Glomerular endothelial cell (primary cell): ENCODE measurements at places on chromosomes 3 and 15. TPM values are rescaled to one million over a fixed set of nuclear protein-coding genes. Genes with fewer than 3 reads are reported as not detected.

Gene ACTL6A
- 65.3 and 96.9 TPM in 2 replicates for total RNA-seq

Gene ADCY5
- total RNA-seq, result not detected in 2 replicates

- DNase-seq, result no peak
These were observed 168.7 kb downstream of the GREM1 start for GRCh38 chr15:32886459-32886858.

- no peak for DNase-seq
These were observed 7.5 kb downstream of the IDH3A start for GRCh38 chr15:78156653-78157052.

GRCh38 chr3:55647670-55648069, 160.6 kb upstream of the WNT5A start:
- DNase-seq, result no peak

DNA sequence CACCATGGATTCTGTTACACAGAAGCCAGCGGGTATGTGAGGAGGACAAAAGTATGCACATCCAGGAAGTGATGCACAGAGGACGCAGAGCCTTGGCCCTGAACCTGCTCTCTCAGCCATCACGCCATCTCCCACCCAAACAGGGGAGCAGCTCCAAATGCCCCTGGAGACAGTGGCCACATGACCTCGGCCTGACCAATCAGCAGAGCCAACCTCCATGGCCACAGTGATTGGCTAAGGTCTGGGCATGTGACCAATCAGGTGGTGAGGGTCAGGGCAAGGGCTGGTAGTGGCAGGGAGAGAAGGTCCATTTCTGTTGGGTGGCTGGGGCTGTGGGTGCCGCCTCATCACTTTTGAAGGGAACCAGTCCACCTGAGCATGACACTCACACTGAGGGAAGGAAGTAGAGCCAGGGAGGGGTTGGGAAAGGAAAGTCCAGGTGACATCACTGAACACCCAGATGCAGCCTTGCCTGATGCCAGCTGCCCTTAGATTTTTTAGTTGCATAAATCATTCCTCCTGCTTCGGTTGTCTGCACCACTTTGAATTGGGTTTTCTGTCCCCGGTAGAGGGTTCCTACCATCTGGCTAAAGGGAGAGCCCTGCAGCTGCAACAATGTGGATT, 70.3 kb upstream of the IQSEC1 start:
- no peak for DNase-seq
